ENCODE measurements at places on chromosomes 6 and 20. TPM values are rescaled to one million over a fixed set of nuclear protein-coding genes. Genes with fewer than 3 reads are reported as not detected.

DNA sequence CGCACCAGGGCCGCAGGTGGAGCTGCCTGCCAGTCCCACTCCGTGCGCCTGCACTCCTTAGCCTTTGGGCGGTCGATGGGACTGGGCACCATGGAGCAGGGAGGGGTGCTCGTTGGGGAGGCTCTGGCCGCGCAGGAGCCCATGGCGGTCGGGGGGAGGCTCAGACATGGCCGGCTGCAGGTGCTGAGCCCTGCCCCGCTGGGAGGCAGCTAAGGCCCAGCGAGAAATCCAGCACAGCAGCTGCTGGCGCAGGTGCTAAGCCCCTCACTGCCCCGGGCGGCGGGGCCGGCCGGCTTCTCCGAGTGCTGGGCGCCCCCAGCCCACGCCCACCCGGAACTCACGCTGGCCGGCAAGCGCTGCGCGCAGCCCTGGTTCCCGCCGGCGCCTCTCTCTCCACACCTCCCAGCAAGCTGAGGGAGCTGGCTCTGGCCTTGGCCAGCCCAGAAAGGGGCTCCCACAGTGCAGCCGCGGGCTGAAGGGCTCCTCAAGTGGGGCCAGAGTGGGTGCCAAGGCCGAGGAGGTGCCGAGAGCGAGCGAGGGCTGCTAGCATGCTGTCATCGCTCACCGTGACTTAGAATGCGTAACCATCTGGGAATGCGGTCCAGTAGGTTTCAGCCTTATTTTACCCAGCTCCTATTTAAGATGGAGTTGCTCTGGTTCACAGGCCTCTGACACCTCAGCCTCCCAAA lies 77.3 kb downstream of the C6orf52 start:
- DNase-seq: no peak

GRCh38 chr20:50504231-50504823 lies 5.9 kb upstream of the PTPN1 start:
- no peak for DNase-seq

GRCh38 chr6:64376394-64376793 lies 740.8 kb downstream of the PHF3 start:
- no peak for DNase-seq

DNA sequence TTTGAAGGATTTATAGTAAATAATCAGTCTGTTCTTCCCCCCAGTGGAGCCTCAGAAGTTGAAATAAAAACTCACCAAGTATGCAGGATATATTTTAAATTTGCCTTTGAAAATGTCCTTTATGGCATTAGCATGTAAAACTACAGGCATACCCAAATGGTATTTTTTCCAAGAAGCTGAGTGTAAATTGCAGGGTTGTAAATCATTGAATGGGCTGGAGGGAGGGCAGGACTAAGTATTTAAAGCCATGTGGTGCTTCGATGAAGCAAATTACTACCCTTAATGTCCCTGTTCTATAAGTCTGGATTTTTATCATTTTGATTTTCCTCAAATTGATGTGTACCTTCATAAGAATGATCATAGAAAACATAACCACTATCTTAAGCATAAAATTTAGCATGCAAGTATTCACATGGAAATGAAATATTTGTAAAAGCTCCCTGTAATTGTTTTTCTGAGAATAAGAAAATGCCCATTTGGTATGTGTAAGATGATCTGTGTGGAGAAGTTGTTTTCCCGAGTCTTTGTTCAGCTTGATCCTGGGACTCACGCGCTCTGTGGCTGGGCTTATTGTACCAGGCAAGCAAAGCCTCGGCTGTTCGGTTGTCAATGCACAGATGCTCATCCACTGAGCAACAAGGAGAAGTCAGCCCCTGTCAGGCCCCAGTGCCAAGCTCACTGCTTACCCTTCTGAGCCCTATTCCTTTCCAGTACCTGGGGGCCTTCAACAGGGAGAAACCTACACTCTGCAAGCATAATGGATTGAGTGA lies 66.7 kb downstream of the CD164 start:
- DNase-seq: no peak

GRCh38 chr6:158063736-158064135 lies 82.1 kb downstream of the SYNJ2 start:
- DNase-seq: peak; percentile 6

GRCh38 chr20:50027611-50028105 lies 44.9 kb downstream of the SNAI1 start:
- DNase-seq: peak; percentile 71

DNA sequence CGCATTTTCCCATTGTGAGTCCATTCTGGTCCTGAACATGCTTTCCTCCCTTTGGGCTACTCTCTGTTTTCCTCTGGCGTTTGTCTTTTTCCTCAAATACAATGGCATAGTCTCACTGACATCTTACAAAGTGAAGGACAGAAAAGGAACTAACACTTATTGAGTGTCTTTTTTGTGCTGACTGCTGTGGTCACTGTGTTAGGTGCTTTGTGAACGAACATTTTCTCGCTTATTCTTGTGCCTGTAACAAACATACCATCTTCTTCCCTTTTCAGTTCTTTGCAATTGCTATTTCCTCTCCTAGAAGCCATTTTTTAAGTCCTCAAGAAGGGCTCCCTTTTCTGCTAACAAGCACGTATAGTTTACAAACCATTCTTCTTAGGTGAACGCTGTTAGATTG lies 15.4 kb downstream of the FIG4 start:
- DNase-seq: no peak

GRCh38 chr6:111837007-111837406 lies 36.2 kb downstream of the FYN start:
- no peak for DNase-seq

GRCh38 chr6:133567636-133568035 lies 321.3 kb upstream of the TCF21 start:
- DNase-seq: no peak

GRCh38 chr6:23086100-23086499 lies 516.7 kb downstream of the HDGFL1 start:
- no peak for DNase-seq

- no peak for DNase-seq
These were observed 78.0 kb downstream of the EDN3 start for GRCh38 chr20:59378396-59378795.

- no peak for DNase-seq
These were observed 17.5 kb downstream of the C20orf173 start for GRCh38 chr20:35511814-35512420.

DNA sequence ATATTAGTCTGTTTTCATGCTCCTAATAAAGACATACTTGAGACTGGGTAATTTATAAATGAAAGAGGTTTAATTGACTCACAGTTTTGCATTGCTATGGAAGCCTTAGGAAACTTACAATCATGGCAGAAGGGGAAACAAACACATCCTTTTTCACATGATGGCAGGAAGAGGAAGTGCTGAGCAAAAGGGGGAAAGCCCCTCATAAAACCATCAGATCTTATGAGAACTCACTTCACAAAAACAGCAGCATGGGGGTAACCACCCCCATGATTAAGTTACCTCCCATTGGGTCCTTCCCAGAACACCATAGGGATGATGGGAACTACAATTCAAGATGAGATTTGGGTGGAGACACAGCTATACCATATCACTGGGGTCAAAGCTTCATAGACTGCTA lies 254.2 kb downstream of the ERMARD start:
- DNase-seq: no peak

- no peak for DNase-seq
These were observed 157.2 kb downstream of the CD83 start for GRCh38 chr6:14274546-14275492.

- DNase-seq: no peak
These were observed 3.5 kb downstream of the GNMT start for GRCh38 chr6:42963855-42964605.

DNA sequence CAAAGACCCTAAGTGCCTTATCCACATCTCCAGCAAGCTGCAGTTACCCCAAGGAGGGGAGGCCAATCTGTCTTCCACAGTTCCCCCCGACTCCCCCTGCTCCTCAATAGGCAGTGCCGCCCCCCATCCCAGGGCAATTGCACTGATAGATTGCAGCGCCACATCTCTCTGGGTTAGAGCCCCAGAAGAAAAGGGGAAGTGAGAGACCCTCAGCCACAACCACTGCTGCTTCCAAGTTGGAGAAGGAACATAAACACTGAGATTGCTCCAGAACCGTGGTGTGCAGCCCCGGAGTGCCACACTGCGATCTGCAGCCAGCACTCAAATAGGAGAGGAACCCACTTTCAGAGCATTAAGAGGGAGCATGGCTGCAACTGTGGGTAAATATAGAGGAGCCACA lies 101.5 kb downstream of the RWDD2A start:
- no peak for DNase-seq

DNA sequence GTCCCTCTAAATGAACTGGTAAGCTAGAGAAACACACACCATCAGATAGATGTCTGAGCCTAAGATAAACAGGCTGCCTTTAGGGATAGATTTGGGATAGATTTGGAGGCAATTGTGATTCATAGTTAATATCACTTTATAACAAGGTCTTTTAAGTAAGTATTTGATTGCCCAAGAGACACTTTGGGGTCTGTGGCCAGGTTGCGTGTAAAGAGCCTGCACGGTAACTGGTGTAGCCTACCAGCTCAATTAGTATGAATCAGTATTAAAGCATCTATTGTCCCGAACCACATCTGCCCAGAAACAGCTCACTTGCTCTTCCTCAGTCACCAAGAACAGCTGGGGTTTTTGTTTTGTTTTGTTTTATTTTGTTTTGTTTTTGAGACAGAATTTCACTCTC lies 193.3 kb downstream of the SASH1 start:
- no peak for DNase-seq

GRCh38 chr20:58747211-58747610 lies 54.6 kb downstream of the NPEPL1 start:
- no peak for DNase-seq

DNA sequence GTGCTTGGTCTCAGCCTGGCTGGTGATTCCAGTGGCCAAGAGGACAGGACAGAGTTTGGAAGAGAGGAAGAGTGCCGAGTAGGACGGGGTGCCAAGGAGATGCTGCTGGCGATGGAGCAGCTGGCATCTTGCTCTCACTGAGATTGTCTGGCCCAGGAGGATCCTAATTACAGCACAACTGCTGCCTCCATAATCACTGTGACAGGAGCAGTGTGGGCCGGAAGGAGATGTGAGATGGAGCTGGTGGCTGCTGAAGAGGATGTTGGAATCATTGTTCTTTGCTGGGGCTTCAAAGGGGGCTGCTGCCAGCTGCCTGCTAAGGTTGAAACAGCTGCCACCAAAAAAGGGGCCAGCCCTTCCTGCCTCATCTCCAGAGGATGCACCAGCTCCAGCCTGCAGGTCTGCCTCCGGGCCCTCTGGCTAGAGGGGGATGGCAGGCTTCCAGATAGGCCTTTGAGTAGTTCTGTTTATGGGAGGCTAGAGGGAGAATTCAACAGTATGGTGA lies 214.4 kb downstream of the RNF144B start:
- DNase-seq: no peak

DNA sequence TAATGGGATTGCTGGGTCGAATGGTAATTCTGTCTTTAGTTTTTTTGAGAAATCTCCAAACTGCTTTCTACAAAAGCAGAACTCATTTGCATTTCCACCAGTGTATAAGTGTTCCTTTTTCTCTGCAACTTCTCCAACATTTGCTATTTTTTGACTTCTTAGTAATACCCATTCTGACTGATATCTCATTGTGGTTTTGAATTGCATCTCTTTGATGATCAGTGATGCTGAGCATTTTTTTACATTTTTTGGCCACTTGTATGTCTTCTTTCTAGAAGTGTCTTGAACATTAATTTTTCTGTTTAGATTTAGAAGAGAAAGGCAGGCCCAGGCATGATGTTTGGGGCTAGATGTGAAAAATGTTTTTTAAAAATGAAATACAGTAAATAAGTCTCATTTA lies 553.1 kb upstream of the MAN1A1 start:
- no peak for DNase-seq

- DNase-seq: no peak
These were observed 13.9 kb downstream of the ZNF217 start for GRCh38 chr20:53579581-53580375.

- DNase-seq: no peak
These were observed 4.1 kb downstream of the MTRES1 start for GRCh38 chr6:107032051-107032450.

DNA sequence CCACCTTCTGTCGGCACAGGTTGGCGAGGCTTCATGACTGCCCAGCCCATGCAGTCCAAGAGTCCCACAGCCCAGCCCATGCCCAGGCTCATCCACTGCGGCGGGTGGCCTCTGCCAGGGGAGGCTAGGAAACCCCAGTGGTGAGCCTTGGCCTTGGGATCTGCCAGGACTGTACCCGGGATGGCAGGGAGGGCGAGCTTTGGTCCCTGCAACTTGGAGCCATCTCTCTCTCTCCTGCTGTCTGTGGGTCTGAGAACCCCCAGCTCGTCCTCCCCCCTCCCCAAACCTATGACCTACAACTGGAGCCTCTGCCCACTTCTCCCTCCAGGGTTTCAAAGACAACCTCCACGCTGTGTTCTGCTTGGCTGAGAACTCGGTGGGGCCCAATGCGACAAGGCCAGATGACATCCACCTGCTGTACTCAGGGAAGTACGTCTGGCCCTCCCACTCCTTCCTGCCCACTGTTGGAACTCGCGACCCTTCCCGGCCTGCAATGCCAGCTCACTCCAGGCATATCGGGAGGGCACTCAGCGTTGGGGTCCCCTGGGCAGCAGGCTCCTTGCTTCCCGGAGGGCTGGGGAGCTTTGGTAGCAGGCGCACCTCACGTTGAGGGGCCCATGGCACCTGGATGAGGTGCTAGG lies 19.7 kb downstream of the NPEPL1 start:
- DNase-seq: no peak

DNA sequence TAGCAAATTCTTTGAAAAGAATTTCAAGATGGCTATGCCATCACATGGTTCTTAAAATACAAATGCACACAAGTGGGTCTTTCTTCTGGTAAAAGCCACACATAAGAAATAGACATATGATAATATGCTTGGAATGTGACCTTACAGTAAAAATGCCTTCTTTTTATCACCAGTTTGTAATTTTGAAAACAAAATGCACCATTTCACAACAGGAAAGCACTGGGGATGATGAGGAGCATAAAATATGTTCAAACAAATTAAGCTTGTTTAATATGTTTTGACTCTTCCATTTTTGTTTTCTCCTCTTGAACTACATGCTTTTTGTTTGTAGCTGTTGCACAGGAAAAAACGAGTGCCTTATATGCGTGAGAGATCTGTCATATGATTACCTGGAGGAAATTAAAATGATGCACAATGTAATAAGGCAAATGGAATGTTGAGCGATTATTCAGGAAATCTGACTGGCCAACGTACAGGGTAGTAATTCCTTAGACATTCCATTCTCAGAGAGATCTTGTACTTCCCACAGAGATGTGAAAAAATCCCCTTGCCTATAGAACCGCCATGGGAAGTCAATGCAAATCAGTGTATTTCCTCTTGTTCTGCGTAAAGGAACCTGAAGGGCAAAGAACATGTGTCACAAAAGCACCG lies 911.6 kb downstream of the TFAP2A start:
- no peak for DNase-seq

LPA gene
- total RNA-seq: not detected

MCHR2 gene
- not detected for total RNA-seq

RXRB gene
- total RNA-seq: 40.3 TPM

HELZ2 gene
- total RNA-seq: 10.6 TPM

C4A gene
- total RNA-seq: 76.2 TPM

GLP1R gene
- 7.5 TPM for total RNA-seq

MRPS18B gene
- total RNA-seq: 119 TPM

PI16 gene
- total RNA-seq: 25.9 TPM

JAG1 gene
- 20.5 TPM for total RNA-seq

ZSCAN23 gene
- 1.5 TPM for total RNA-seq

C6orf47 gene
- 16.9 TPM for total RNA-seq

MARCKS gene
- 21.0 TPM for total RNA-seq

LY6G6F gene
- not detected for total RNA-seq
